Sigmoid colon (tissue), 7 donors: ENCODE measurements at places on chromosomes 11 and 22. TPM values are rescaled to one million over a fixed set of nuclear protein-coding genes. Genes with fewer than 3 reads are reported as not detected.
A peak's percentile ranks its signal among the peaks of the same experiment; 100 is the strongest.

DNA sequence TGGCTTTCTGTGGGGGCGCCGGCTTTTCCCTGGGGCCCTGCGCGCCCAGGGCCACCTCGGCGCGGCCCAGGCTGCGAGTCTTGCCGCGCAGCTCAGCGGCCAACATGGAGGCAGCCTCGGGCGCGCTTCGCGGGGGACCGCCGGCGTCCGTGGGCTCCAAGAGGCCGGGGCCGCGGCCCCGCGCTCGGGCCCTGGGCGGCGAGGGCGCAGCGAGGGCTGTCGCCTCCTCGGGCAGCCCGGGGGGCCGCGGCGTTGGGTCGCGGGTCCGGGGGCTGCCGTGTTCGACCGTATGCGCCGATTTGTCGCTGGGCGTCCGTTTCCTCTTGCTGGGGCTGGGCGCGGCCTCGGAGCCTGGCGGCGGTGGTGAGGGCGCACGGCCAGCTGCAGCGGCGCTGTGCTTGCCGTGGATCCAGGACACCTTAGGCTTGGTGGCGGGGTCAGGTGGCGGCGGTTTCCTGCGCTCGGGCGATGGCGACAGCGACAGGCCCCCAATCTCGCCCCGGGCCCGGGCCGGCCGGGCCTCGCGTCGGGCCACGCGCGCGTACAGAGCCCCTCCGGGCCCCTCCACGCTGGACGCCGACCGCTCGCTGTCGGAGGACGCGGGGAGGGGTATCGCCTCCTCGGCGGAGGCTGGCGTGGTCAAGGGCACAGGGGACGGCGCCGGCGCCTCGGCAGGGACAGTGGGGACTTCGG is 11.9 kb downstream of the SCARF2 start:
- DNase-seq = no peak

DNA sequence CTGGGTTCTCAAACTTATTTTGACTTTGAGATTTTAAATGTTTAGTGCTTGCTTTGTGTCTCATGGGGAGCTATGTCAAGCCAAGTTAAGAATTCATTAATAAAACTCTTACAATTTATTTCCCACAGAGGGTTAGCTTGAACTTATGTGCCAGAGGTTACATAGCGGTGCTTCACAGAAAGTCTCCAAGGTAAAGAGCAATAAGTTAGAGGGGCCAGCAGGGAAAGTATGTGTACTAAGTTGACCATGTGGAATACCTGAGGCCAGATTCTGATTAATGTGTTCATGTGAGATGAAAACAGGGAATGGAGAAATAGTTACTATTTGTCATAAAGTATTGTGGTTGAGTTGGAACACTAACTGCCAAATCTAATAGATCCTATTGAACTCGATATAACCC is 149.3 kb downstream of the TMEM135 start:
- DNase-seq = no peak

DNA sequence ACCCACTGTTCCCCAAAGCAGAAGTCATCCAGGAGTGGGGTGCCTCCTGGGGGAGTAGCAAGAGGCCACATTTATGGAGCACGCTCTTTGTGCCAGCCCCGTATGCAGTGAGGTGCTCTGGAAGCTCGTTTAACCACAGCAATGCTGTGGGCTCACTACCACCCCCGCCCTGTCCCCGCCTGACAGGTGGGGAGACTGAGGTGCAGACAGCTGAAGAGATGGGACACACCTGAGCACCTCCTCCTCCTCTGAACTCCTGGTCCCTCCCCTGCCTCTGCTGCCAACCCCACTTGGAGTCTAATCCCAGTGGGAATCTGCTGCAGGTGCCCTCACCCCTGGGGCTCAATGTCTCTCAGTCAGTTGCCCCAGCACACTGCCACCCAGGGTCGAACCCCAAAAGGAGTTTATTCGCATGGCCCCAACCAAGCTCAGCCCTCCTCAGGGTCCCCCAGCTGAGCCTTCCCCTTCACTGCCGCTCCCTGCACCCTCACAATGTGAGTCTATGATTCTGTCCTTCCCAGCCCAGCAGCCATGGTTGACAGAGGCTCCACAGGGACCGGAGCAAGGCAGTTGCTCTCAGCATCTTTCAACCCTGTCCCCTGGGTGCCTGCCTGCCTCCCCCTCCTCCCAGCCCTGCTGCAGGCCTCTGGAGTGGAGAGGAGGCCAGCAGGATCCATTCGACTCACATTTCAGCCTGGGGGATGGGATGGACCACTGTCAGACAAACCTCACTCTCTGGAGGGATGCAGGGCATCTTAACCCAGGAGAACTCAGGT is 13.3 kb upstream of the BCR start:
- DNase-seq = no peak

- no peak for DNase-seq
Observed at GRCh38 chr11:64713016-64713707, 9.8 kb downstream of the NRXN2 start.

DNA sequence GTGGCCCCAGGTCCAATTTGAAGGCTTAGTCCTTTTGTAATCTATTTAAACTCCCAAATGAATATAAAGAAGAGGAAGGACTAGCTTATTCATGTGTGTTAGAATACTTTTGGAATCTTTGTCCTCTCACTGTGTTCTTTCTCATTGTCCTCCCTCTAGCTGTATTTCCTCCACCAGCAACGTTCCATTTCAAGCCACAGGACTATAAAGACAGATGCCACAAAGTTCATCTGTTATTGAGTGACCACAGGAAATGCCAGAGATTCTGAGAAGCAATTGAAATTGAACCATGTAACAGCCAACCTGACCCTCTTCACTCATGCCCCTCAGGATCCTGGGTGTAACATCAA is 336.6 kb upstream of the API5 start:
- no peak for DNase-seq

DNA sequence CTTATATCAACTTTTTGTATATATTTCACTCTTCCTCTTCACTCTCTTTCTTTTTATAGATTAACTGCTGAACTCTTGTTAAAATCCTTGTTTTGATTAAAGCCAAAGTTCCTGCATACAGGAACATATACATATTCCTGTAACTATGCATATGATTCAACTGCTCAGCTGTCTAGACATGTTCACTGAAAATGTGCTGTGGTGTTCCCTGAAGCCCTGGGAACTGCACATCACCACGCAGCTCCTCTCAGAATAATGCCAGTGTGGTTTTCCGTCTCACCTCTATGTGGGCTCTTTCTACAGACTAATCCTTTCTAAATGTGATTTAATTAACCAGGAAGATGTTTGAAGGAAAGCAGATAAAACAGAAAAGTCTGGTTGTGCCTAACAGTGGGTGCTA is 25.6 kb upstream of the MMP12 start:
- no peak for DNase-seq

DNA sequence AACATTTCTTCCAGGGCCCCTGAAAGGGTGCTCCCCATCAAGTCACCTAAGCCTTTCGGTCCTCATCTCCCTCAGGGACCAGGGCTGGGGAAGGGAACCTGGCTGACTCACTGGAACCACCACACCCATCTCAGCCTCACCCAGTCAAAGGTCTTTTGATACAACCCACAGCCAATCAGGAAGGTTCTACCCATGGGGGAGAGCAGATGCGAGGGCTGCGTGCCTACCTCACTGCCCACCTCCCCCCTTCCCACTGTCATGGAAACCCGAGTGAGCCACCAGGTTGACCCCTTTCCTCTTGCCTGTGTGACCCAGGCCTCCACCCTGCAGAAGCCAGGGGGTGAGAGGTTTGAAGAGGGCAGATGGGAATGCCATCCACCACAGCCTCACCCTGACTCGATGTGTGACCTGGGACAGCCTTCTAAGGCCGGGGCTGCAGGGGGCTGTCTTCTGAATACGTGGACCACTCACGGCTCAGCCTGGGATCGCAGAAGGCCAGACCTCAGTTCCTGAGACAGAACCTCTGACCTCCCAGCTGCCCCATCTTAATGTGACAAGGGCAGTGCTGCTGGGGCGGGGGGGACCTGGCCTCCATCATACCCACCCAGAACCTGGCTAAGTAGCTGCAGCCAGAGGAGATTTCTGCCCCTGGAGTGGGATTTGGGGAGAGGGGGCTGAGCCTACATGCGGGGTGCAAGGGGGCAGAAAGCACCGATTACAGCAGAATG is 2.7 kb downstream of the MDK start:
- no peak for DNase-seq

- no peak for DNase-seq
Observed at GRCh38 chr22:23689414-23689813, 1.4 kb upstream of the RGL4 start.

- no peak for DNase-seq
Observed at GRCh38 chr11:68340003-68340767, 27.8 kb downstream of the LRP5 start.

- no peak for DNase-seq
Observed at GRCh38 chr11:17076517-17077239, 789 bp downstream of the RPS13 start.

GRCh38 chr11:128688896-128689546 is 4.9 kb upstream of the FLI1 start:
- no peak for DNase-seq

GRCh38 chr22:23522623-23523251 is 57.4 kb downstream of the IGLL1 start:
- DNase-seq = no peak

DNA sequence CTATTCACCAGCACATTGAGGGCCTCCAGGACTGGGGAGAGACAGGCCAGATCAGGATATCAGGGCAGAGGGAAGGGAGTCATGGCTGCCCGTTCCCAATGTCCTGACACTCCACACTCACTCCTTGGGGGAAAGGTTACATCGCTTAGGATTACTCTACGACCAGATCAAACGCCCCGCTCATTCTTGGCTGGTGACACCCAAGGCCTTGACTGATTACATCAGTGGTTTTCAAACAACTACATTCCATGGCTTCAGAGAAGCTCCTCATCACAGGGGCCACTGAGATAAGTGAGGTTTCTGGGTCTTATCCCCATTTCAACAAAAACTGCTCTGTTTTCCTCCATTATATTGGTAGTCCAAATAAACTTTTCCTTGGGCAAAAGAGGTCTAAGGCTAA is 15.0 kb downstream of the UBE2L6 start:
- no peak for DNase-seq

- DNase-seq = peak; percentile 84
Observed at GRCh38 chr11:119375337-119376196, 5.9 kb downstream of the USP2 start.

DNA sequence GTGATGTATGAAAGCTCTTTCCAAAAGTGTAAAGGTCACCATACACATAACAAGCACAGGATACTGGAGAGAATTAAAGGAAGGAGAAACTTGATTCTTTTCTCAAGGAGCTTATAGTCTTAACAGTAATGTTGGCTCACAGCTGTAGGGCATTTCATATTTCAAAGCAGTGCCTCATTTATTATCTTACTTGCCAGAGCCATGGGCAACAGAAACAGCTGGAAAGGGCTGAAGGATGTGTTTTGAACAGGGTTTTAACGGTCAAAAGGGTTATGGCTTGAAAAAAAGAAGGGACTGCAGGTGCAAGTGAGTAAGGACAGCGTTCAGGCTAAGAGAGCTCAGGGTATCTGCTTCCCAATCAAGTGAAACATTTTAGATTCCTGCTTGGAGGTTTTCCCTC is 2.7 kb upstream of the GRAMD1B start:
- no peak for DNase-seq

DNA sequence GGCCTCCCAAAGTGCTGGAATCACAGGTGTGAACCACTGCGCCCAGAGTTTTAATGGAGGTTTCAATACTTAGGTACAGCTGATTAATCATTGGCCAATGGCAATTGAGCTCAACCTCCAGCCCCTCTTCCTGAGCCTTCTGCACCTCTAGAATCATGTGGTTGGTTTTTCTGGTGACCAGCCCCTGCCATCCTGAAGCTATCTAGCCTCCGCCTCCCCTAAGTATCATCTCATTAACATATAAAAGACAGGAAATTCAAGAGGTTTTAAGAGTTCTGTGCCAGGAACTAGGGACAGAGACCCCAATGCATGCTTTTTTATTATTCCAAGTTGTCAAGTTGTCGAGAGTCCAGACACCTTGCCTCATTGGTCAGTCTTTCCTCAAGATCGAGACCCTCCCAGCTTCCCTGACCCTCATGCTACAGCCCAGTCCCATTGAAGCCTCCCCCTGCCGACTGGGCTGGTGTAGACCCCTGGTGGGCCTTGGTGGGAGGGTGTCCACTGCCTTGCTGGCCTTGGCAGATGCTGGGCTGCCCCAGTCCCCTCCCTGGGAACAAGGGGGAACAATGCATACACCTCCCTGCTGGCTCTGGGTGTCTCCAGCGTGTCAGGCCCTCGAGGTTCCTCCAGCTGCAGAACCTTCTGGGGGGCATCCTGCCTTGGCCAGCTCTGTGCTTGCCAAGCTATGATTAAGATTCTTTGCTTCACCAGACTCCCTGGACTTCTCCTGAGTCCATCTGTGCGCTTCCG is 148.0 kb downstream of the CTTN start:
- DNase-seq = no peak

DNA sequence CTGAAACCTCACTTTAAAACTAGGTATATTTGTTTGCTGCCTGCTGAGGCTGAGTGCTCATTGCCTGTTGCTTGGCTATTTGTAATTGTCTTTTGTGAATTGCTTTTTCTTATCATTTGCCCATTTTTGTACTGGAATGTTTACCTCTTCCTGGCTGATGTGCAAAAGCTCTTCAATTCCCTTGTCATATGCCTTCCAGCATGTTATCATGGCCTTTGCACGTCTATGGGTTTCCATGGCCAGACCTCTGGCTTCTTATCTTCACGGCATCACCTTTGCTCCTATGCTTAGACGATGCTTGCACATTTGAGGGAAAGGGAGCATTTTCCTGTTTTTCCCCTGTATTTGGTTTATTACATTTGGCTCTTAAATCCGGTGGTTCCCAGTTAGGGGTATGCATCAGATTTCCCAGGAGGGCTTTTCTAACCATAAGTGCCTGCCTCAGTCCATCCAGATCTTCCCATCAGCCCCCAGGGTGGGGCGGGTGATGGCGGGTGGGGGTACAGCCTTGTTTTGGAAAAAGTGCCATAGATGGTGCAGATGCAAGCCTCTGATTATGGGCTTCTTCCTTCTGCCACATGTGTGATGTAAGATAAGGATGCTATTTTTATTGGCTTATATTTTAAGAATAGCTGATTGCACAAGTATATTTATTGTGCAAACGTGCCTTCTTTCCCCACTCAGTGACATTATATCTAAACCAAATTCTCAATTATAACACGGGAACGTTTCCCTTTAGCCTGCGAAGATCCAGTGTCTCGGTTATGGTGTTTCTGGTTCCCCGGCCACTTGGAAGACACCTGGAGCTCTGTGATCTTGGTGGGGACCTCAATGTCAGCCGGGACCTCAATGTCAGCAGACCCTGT is 70.6 kb upstream of the SEPTIN5 start:
- no peak for DNase-seq

Gene FGF19
- not detected for total RNA-seq

Gene DNAJC24
- 20.0 TPM for total RNA-seq

Gene SYT7
- 2.2 TPM for total RNA-seq

Gene CD248
- total RNA-seq = 6.1 TPM

Gene ROM1
- total RNA-seq = 13.0 TPM

Gene OR2AG1
- not detected for total RNA-seq

Gene ELMOD1
- 1.4 TPM for total RNA-seq

Gene CD3G
- not detected for total RNA-seq

Gene MRGPRX4
- total RNA-seq = not detected

Gene SPI1
- total RNA-seq = 19.3 TPM

Gene F2
- total RNA-seq = 0.28 TPM

Gene NPAS4
- total RNA-seq = 0.71 TPM
